ENCODE measurements at places on chromosomes 7 and 10.

- DNase-seq = no peak
Measured at GRCh38 chr7:46524350-46524749, 603.3 kb upstream of the IGFBP3 start.

DNA sequence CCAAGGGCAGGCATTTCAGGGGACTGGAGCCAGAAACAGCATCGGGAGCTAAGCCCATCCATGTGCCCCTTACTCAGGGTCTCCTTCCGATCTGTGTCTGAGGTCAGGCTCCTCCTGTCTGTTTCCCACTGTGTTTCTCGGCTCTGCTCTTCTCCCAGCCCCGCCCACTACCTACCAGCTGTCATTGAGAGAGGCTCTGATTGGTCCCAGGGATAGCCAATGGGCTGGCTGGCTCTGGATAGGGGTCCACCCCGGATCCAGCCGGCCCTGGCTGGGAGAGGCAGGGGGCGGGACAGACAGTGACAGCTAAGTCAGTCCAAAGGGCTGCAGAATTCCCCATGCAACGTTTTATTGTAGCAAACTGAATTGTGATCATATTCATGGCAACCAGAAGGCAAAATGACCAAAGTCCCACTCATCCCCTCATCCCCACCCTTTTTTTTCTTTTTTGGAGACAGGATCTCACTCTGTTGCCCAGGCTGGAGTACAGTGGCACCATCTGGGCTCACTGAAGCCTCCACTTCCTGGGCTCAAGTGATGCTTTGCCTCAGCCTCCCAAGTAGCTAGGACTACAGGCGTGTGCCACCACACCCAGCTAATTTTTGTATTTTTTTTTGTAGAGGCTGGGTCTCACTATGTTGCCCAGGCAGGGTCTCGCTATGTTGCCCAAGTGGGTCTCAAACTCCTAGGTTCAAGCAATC, 76.3 kb downstream of the CLIP2 start:
- DNase-seq = no peak

GRCh38 chr10:80172896-80173295, 32.4 kb downstream of the ANXA11 start:
- no peak for DNase-seq

GRCh38 chr7:103116991-103117390, 31.9 kb downstream of the NAPEPLD start:
- DNase-seq = no peak

DNA sequence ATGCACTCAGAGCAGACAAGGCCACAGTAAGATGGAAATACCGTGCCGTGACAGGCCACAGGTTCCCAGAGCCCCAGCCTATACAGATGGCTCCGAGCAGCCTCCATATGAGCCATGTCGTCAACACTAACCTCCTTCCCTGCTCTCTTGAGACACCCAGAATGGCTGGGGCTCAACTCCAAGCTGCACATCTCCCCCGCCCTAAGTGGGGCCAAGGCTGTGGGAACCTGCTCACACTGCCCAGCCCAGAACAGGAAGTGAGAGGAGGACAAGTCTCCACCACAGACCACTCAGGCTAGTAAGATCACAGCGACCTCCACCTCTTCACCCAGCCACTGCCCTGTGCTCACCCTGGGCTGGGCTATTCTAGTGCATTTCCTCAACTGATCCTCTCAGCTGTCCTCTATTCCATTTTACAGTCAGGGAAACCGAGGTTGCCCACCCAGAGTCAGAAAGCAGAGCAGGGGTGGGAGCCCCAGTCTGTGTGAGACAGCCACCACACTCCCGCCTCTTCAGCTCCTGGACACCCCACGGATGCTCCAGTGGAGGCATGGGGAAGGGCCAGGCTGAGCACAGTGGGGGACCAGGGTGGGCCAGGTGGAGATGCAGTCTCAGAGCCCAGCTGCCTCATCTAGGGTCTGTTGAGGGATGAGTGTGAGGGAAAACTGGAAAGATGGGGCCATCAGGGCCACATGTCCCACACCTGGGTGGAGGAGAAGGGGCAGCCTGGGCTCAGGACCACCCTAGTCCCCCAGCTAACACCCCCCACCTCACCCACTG, 11.6 kb downstream of the GRID1 start:
- DNase-seq = no peak
